ENCODE measurements at places on chromosomes 4 and X.

DNA sequence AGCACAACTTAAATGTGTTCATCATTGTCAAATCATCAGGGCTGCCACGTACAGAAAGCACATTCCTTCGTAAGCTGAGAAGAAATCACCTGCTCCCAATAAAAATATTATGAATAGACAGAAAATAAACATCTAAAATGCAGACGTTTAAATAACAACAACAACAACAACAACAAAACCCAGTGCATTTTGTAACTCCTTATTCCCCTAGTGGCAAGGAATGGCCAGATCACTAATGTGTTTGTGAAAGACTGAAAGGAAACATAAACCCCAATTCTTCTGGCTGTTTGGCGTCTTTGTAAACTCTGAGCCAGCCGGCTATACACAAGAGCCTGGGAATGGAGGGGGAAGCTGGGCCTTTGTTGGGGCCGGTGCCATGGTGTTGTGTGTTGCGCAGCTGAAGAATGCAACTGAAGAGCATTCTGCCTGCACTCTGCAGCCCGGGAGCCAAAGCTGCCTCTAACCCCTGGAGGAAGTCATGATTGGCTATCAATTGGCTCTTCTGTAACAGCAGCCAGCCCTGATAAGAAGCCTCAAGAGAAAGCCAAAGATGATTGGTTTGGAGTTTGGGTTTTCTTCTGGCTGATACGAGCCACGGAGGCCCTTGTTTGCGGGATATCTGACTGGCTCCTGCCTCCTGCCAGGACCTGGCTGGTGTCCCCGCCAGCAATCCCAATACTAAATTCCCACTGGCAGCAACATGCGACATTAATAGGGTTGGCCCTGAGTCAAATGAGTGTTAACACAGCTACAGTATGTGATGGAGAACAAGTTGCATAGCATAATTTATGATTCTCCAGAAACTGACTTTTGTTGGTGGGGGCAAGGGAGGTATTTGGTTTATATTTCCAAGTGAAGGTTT lies 89.7 kb upstream of the TFDP3 start:
- DNase-seq = no peak

- DNase-seq = no peak
These were observed 24.6 kb downstream of the NYX start for GRCh38 chrX:41471786-41472185.

DNA sequence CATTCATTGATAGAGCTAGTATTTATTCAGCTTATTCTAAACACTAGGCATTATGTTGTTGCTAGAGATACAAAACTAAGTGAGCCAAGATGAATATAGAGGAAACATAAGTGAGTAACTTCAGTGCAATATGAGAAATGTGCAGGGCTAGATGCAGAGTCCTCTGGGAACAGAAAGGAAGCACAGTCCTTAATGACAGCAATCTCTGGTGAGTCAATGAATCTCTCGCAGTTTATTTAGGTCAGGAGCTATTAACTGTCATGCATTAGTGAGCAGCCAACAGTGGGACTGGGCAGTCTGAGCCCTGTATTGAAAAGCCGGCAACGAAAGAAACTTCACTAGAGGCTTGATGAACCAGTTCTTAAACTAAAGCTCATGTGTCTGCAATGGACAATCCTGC lies 598.1 kb upstream of the MAGEB2 start:
- no peak for DNase-seq

GRCh38 chrX:112841820-112842157 lies 1.2 kb upstream of the AMOT start:
- no peak for DNase-seq

Measured in left forelimb (tissue), 1 donor.